ENCODE measurements at places on chromosomes 4 and X. TPM values are rescaled to one million over a fixed set of nuclear protein-coding genes. Genes with fewer than 3 reads are reported as not detected.

The S100G gene
- not detected for polyA plus RNA-seq

The ADH6 gene
- 36.7 TPM for polyA plus RNA-seq

GRCh38 chr4:60422439-60422838 is 777.7 kb upstream of the ADGRL3 start:
- H3K4me1 ChIP-seq: no peaks in the 10 kb centered on the region
- H3K4me3 ChIP-seq: no peak overlapping the region
- no peaks in the 10 kb centered on the region for H3K27me3 ChIP-seq
- H3K36me3 ChIP-seq: no peaks in the 10 kb centered on the region
- no peak for DNase-seq

GRCh38 chr4:86294883-86295282 is 65.0 kb downstream of the MAPK10 start:
- DNase-seq: no peak
- no peaks in the 10 kb centered on the region for H3K27me3 ChIP-seq
- no peaks in the 10 kb centered on the region for H3K36me3 ChIP-seq
- no peak overlapping the region for H3K4me3 ChIP-seq
- no peaks in the 10 kb centered on the region for H3K4me1 ChIP-seq
